ENCODE measurements at places on chromosomes 3 and 15.

- no peak for DNase-seq
These were observed 610.2 kb downstream of the ZNF385D start for GRCh38 chr3:21140785-21141184.

GRCh38 chr15:77457905-77458265, 37.2 kb downstream of the HMG20A start:
- no peak for DNase-seq

DNA sequence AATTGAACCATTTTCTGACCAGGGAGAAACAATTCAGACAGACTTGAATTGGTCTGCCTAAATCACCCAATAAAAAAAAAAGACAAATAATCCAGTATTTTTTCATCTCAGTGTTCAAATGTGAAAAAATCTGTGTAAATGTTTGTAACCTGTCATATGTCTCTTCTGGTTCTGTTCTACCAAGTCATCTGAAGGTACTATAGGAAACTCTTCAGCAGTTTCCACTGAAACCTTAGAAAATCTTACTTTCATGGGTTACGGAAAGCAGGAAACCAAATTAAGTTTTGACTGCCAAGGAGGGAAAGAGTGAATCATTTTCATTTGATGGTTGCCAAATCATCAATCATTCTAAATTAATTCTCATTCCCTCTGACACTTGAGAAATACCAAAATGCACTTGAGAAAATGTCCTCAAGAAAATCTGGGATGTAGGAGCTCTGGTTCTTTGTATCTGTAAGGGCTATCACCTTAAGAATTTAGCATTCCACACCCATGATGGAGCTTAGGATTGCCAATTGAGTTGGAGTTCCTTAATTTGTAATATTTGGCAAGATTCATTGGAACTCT, 278.2 kb upstream of the KCNH8 start:
- peak; percentile 46 for DNase-seq

GRCh38 chr15:78052545-78052944, 25.0 kb downstream of the TBC1D2B start:
- DNase-seq, result peak; percentile 49

DNA sequence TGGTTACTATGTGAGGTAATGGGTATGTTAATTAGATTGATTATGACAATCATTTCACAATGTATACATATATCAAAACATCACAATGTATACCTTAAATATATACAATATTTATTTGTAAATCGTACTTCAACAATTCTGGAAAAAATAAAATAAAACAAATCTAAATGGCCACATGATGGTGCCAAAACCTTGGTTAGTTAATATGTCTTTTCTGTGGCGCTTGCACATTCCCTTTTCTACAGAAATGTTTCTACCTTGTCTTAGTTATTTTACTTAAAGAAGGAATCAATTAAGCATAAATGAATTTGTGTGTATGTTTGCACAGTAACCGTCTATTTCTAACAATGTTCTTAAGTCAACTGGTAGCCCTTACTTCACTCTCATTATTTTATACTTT, 53.4 kb downstream of the OXSM start:
- no peak for DNase-seq
